ENCODE measurements at places on chromosomes 4 and X.

DNA sequence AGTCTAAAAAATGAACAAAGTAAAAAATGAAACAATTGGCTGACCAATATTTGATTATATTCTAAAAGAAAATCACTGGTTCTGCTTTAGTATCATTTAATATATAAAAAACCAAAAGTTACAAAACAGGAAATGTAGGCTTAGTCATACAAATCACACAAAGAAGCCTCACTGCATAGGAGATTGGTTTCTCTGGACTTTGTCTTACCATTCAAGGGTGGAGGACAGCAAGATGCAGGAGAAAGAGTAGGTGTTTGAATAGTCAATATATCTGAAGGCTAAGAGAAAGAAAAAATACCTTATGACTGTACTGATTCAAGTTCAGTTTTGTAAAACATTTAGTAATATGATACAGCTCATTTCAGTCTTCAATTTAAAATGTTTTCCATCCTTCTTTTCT is 28.6 kb upstream of the TAF9B start:
- DNase-seq: no peak

GRCh38 chr4:186167605-186168004 is 23.8 kb upstream of the CYP4V2 start:
- no peak for DNase-seq

DNA sequence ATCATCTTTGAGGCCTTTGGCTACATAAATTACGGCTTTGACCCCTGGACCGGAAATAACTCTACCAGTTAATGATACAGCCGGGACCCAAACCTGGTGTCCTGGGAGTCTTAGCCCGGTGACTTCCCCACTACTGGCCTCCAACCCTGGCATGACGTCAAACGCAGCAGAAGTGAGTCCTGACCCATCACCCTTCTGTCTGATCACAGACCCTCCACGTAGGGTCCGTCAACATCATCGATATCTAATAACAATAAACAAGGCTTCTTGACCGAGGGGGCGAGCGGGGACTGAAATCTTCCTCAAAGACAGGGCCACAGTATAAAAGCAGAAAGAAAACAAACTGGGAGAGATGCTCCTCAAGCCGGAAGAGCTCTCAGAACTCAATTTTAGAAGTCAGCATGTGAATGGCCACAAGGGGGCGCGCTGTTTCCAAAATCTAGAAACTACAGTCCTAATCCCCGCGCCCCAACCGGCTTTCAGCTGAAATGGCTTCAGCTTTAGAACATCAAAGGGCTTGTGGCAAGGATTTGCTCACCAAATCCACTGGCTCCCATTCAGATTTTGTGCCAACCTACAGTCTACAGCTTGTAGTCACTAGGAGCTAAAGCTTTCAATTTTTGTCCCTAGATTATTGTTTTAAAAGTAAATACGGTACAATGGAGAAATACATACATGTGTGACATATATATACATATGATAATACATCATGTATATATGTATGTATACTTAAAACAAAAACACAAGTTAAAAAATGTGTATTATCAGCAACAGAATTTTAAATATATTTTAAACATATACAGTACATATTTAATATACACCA is 46.4 kb upstream of the ENPP6 start:
- DNase-seq: peak; percentile 87

DNA sequence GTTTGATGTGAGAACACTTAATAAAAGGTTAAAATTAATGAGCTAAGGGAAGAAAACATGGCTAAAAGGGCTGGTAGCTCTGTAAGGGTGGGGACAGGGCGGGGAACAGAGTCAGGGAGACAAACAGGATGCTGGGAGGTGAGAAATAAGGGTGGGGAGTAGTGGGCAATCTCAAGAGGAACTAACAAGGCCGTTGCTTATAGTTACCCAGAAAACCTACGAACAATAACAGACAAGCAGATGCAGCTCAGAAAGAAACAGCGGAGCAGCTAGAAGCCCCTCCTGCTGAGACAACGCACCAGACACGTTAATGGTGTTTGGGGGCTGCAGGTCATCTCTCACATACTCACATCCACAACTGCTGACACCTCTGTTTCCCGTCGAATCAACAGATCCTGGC is 9.7 kb upstream of the KLF3 start:
- no peak for DNase-seq

DNA sequence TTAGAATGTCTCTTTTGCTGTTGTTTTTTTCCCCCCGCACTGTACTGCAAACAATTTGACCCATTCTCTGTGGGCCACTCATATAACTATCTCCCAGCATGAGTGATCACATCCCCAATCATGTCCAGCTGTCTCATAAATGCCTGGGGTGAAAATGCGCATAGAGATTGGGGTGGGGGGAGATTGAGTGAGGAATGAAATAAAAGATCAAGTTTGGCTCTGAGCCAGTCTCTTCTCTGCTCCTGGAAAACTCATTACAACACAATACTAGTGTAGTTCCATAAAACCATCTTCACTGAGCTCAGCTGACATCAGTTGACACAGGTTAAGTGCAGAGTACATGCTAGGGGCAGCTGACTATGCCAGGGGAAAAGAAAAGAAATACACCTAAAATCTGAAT is 96.9 kb downstream of the EGF start:
- DNase-seq: no peak

DNA sequence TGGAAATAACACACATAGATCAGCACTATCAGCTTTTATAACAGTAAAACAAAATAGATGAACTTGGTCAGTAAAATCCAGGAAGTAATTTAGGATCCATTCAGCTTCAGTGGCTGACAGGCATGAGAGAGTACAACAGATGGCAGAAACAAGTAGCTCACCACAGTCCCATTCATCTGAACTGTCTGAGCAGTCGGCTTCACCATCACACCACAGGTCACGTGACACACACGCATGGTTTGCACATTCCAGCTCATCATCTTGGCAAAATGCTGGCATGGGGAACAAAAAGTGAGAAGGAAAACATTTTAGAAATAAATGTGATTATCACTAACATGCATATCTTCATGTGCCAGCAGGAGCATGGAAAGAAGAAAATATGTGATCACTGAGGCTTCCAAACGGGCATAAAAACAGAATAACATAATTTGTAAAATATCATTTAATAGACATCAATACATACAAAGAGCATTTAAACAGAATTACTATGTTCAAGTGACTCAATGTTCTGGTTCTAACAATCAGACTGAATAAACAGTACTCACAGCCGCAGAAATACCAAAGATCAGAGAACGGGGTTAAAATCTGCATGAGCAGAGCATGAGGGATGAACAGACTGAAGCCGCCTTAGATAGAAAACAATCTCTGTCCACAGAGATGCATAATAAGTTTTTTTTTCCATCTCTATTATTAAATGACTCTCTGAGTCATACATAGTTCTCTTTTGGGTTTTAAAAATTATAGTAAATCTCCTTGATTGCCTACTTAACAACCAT is 158.1 kb downstream of the ATP10D start:
- no peak for DNase-seq

GRCh38 chr4:156888762-156889161 is 82.8 kb downstream of the PDGFC start:
- no peak for DNase-seq

DNA sequence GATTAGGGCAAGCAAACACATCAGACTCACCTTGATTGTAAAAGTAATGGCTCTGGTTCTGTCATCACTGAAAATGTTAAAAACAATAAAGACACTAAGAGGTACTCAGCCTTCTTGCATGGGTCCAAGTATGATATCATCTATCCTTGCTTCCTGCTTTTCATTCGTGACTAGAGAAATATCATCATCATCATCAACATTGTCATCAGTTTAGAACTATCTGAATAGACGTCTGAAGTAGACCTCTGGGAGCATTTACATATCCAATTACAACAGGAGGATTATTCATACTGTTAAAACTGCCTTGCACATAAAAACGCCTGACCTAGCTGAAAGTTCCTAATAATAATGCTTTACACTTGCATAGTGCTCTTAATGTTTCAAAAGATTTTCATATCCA is 9.8 kb upstream of the FRAS1 start:
- DNase-seq: no peak
